ENCODE measurements at places on chromosomes 2 and 18. TPM values are rescaled to one million over a fixed set of nuclear protein-coding genes. Genes with fewer than 3 reads are reported as not detected.

INHBB gene
- total RNA-seq, result 2.8 TPM

GCFC2 gene
- total RNA-seq, result 29.2 TPM

GAD1 gene
- total RNA-seq, result 5.5 TPM

GRCh38 chr2:46053564-46053963, 243.6 kb upstream of the EPAS1 start:
- no peaks in the 10 kb centered on the region for H3K27me3 ChIP-seq
- no peaks in the 10 kb centered on the region for H3K36me3 ChIP-seq
- H3K4me1 ChIP-seq, result peaks cover 4% of the 10 kb centered on the region
- DNase-seq, result no peak

DNA sequence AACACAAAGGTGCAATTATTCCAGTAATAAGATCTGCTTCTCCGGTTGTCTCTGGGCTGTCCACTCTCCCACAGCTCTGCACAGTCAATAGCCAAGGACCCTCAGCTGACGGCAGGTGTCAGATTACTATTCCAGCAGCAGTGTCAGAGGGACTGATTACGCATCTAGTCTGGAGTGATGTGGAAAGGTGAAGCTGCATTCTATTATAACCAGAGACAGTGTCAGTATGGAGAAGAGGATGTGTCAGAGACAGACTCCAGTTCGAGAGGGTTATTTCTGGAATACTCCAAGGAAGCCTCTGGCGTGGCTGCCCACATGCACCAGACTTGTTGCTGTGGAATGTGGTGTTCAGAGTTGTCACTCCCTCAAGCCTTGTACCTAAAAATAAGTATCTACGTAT, 163.6 kb upstream of the TMEM200C start:
- H3K27ac ChIP-seq, result no peak overlapping the region
- H3K4me3 ChIP-seq, result no peak overlapping the region
- no peak for DNase-seq
- no peaks in the 10 kb centered on the region for H3K36me3 ChIP-seq
- no peaks in the 10 kb centered on the region for H3K4me1 ChIP-seq

EPAS1 gene
- total RNA-seq, result 667 TPM

NEB gene
- 3.2 TPM for total RNA-seq

POTEC gene
- not detected for total RNA-seq

- DNase-seq, result no peak
- no peaks in the 10 kb centered on the region for H3K4me1 ChIP-seq
- no peak overlapping the region for H3K4me3 ChIP-seq
- no peaks in the 10 kb centered on the region for H3K36me3 ChIP-seq
- H3K27me3 ChIP-seq, result no peaks in the 10 kb centered on the region
These were observed 53.5 kb downstream of the COLEC12 start for GRCh38 chr18:446941-447560.

HRH4 gene
- 2.5 TPM for total RNA-seq

CSRNP3 gene
- 1.8 TPM for total RNA-seq

DRC1 gene
- total RNA-seq, result not detected
